ENCODE measurements at places on chromosomes 5 and 9. TPM values are rescaled to one million over a fixed set of nuclear protein-coding genes. Genes with fewer than 3 reads are reported as not detected.

DNA sequence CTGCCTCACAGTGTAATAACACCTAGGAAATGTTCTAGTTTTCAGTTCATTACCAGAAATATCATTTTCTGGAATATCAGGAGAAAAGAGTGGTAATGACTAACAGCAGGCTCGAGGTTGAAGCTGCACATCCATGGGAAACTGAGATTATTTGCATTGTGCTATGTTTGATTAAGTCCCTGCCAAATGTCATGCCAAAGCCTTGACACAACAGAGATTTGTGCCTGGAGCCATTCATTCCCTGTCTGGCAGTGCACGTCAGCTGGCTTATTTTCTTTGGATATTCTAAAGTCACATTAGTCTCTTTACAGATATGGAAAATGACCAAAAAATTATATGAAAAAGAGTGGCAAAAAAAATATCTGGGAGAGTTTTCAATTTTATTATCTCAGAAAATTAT, 848.0 kb downstream of the PTPRD start:
- no peaks in the 10 kb centered on the region for H3K4me1 ChIP-seq
- H3K4me3 ChIP-seq: no peak overlapping the region
- no peaks in the 10 kb centered on the region for H3K36me3 ChIP-seq
- H3K27ac ChIP-seq: no peak overlapping the region

Gene C9orf50
- total RNA-seq: not detected

Gene EGR1
- 173 TPM for total RNA-seq

Gene TMOD1
- 4.4 TPM for total RNA-seq

Gene PPP2R2B
- not detected for total RNA-seq

Gene FOXD4L6
- 0.54 TPM for total RNA-seq

Gene CSNK1A1
- total RNA-seq: 263 TPM

Gene PCDHGA1
- 0.05 TPM for total RNA-seq

- no peaks in the 10 kb centered on the region for H3K4me1 ChIP-seq
- H3K36me3 ChIP-seq: no peaks in the 10 kb centered on the region
- H3K4me3 ChIP-seq: no peak overlapping the region
- H3K27me3 ChIP-seq: no peaks in the 10 kb centered on the region
- H3K27ac ChIP-seq: no peak overlapping the region
- DNase-seq: no peak
Observed at GRCh38 chr9:21902136-21902535, 92.1 kb downstream of the CDKN2A start.

Gene PDZD2
- 0.37 TPM for total RNA-seq

DNA sequence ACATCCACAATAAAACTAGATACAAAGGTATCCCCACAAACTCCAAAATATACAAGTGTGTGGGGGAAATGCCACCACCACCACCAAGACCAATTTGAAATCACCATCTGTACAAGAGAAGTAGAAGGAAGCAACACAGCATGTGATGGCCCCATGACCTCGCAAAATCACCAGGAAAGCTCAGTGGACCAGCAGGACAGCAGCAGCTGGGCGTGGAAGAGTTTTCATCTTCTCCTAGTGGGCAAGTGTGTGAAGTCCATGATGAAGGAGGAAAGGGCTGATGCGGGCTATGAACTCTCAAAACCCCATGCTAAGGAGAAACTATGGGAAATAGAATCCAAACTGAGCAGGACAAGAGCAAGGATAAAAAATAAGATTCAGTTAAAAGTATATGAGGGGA, 58.1 kb downstream of the GOLPH3 start:
- no peak for DNase-seq
- no peaks in the 10 kb centered on the region for H3K27me3 ChIP-seq
- H3K36me3 ChIP-seq: peaks cover 5% of the 10 kb centered on the region
- H3K4me1 ChIP-seq: no peaks in the 10 kb centered on the region

Gene IFNA21
- total RNA-seq: not detected

- no peak for DNase-seq
- no peaks in the 10 kb centered on the region for H3K36me3 ChIP-seq
- H3K4me3 ChIP-seq: no peak overlapping the region
Observed at GRCh38 chr9:72065076-72065475, 4.7 kb upstream of the C9orf57 start.

DNA sequence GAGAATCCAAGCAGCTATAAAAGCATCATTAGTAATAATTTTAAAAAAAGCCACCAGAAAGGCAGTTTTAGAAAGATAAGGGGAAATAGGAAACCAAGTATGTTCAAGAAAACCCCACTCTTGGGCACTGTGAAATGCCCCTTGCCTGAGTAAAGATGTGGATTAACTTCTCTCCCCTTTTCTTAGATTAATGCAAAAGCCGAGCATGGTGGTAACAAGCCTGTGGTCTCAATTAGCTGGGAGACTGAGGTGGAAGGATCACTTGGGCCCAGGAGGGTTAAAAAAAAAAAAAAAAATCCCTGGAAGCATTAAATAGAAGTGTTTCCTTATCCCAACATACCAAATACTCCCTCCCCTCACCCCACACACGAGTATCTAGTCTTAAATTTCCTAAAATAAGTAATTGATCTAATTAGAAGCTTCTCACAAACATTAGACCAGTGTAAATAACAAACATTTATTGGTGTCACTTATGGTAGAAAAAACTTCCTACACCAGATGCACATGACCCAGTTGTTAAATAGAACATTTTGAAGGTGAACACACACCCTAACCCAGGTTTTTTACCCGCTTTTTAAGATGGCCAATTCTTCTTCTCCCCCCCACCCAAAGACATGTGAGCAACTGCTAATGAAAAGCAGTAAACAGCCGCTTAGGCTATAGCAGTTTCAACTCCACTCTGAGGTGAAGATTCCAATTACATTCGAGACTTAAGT, 5.2 kb downstream of the HSPA5 start:
- DNase-seq: no peak
- no peak overlapping the region for H3K4me3 ChIP-seq
- H3K36me3 ChIP-seq: peaks cover 48% of the 10 kb centered on the region
- H3K27me3 ChIP-seq: no peaks in the 10 kb centered on the region
- H3K4me1 ChIP-seq: peaks cover 6% of the 10 kb centered on the region

DNA sequence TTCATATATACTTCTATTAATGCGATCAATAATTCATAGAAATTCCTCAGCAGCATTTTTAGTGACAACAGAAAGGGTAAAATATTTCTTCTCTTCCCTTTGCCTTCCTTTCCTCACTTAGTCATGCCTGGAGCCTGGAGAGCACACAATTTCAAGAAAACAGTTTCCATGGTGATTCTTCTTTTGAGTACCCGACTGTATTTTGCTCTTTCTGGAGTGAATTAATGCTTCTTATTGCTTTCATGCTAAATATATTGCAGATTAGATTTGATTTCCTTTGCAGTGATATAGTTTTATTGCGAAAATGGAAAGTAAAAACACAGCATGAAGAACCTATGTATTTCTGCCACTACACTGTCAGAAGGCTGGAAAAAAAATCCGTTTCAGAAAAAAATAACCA, 153.5 kb downstream of the PPP2R2B start:
- H3K4me1 ChIP-seq: no peaks in the 10 kb centered on the region
- H3K27ac ChIP-seq: no peak overlapping the region
- DNase-seq: no peak

GRCh38 chr5:109630093-109630492, 59.6 kb upstream of the MAN2A1 start:
- no peaks in the 10 kb centered on the region for H3K4me1 ChIP-seq
- H3K36me3 ChIP-seq: no peaks in the 10 kb centered on the region
- no peak for DNase-seq
- no peaks in the 10 kb centered on the region for H3K27me3 ChIP-seq
- H3K27ac ChIP-seq: no peak overlapping the region

Gene AHRR
- 12.7 TPM for total RNA-seq

GRCh38 chr5:65563777-65564176, 681 bp downstream of the PPWD1 start:
- DNase-seq: no peak
- no peaks in the 10 kb centered on the region for H3K27me3 ChIP-seq
- peaks cover 14% of the 10 kb centered on the region for H3K4me1 ChIP-seq
- peak overlapping the region; percentile 87 for H3K4me3 ChIP-seq
- peak overlapping the region; percentile 68 for H3K27ac ChIP-seq

Gene FGFR4
- total RNA-seq: 78.1 TPM

GRCh38 chr9:4547016-4547415, 56.7 kb downstream of the SLC1A1 start:
- H3K27ac ChIP-seq: no peak overlapping the region
- H3K4me1 ChIP-seq: no peaks in the 10 kb centered on the region
- no peak overlapping the region for H3K4me3 ChIP-seq
- DNase-seq: no peak

Gene ADRB2
- total RNA-seq: 0.25 TPM

GRCh38 chr5:90621848-90622247, 63.3 kb downstream of the ADGRV1 start:
- H3K27me3 ChIP-seq: no peaks in the 10 kb centered on the region
- no peaks in the 10 kb centered on the region for H3K36me3 ChIP-seq
- DNase-seq: no peak
- no peaks in the 10 kb centered on the region for H3K4me1 ChIP-seq
- H3K4me3 ChIP-seq: no peak overlapping the region

Gene COL15A1
- total RNA-seq: 0.15 TPM
